ENCODE measurements at places on chromosomes 16 and 17. TPM values are rescaled to one million over a fixed set of nuclear protein-coding genes. Genes with fewer than 3 reads are reported as not detected.

Gene GPR139
- not detected for total RNA-seq

Gene KRTAP1-5
- total RNA-seq, result 0.59 TPM

Gene CAMKK1
- total RNA-seq, result 3.5 TPM

Gene CDH5
- total RNA-seq, result not detected

Gene SLFN12L
- total RNA-seq, result under 0.01 TPM

Gene SULT1A3
- 1.8 TPM for total RNA-seq

Gene MT3
- total RNA-seq, result not detected

Gene SMTNL2
- 0.15 TPM for total RNA-seq

Gene ABCA3
- total RNA-seq, result 0.34 TPM

Gene CEMP1
- not detected for total RNA-seq

Gene GAS2L2
- not detected for total RNA-seq

Gene FCSK
- 5.5 TPM for total RNA-seq

Gene KRTAP9-8
- total RNA-seq, result not detected

Gene DNAH9
- total RNA-seq, result not detected

Gene KRT15
- 0.67 TPM for total RNA-seq

Gene DHRS7C
- not detected for total RNA-seq

Gene ASGR1
- total RNA-seq, result 1.2 TPM

Gene CBX2
- total RNA-seq, result 10.9 TPM

Gene ELMO3
- 0.59 TPM for total RNA-seq

Gene KRTAP4-2
- not detected for total RNA-seq

Gene POLR2C
- 91.3 TPM for total RNA-seq

Data from bronchus fibroblast of lung (primary cell).